Activated CD4-positive, alpha-beta T cell treated with anti-CD3 and anti-CD28 coated beads, Interleukin-2, amount 10 ng/mL, durations not matched to agents 7 days and 5 days (primary cell): ENCODE measurements at places on chromosomes 4 and X. TPM values are rescaled to one million over a fixed set of nuclear protein-coding genes. Genes with fewer than 3 reads are reported as not detected.

DNA sequence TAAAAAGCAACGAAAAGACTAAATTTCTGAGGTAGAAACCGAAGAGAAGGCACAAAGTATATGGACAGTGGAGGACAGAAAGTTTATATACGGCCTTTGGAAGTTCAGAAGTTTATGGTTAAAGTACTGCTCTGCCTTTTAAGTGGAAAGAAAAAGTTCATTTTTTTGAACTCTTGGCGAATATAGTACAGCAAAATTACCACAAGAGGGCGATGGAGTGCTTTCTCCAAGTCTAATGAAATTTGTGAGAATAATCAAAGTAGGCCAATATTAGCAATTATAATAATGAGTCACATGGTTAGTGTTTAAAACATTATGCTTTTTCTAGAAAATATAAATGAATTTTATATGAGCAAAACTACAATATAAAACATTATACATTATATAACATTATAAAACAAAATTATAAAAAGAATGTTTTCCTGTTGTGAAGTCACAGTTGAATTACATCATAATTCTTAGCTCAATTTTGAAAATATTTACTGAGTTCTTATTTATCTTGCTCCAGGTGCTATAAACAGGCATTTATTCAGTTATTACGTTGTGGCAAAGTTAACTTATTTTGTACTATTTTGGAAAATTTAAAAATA lies 136.2 kb upstream of the BMPR1B start:
- peak; percentile 39 for DNase-seq

DNA sequence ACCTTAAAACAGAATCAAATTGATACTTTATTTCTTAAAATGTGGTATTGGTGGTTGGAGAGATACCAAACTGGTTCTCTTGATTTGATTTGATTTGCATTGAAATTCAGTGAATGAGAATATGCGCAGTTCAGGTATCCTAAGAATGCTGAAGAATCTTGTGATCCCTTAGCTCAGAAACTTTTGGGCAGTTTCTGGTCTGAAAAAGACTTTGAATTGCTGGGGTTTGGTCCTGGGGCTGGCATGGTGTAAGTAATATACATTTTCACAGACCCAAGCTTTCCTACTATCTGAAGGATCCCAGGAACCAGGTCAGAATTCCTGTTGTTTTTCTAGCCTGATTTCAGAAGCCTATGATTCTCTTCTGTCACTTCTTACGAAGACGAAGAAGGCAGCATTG lies 6.6 kb downstream of the RAB33B start:
- DNase-seq = no peak

DNA sequence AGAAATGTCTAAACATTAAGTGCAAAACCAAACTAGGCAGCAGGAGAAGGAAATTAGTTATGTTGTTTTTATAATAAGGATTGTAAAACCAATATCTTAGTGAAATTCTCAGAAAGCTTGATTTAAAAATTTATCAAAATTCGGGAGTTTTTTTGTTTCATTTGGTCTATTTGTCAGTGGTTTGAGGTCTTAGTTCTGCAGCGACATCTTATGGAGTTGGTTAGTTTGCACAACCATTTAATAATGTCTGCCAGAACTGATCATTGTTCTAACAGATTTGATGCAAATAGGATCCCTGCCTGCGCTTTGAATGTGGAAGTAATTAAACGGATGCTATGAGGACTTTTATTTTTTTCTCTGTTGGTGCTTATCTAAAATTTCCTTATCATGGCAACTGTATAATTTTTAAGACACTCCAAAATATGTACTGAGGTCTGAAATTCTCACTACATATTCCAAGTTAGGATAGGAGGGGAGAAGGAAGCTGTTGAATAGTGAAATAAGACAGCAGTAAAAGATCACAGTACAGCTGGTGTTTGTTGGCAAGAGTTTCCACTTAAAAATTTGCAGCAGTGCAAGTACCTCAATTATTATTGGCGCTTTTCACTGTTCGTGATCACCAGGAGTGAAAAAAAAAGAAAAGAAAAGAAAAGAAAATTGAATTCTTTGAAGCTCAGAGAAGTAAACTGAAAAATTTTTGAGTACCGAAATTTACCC lies 2521.4 kb downstream of the ARAP2 start:
- DNase-seq = no peak

Gene CENPVL2
- not detected for total RNA-seq

- DNase-seq = no peak
Measured at GRCh38 chrX:121455890-121456289, 408.5 kb downstream of the GLUD2 start.

Gene DDIT4L
- not detected for total RNA-seq

GRCh38 chr4:85522277-85522676 lies 47.3 kb downstream of the ARHGAP24 start:
- no peak for DNase-seq
